ENCODE measurements at places on chromosomes 1 and 21.

GRCh38 chr21:20647607-20648006 is 350.6 kb upstream of the NCAM2 start:
- no peak for DNase-seq

GRCh38 chr21:32581732-32582131 is 3.6 kb downstream of the TCP10L start:
- no peak for DNase-seq

- DNase-seq, result no peak
Observed at GRCh38 chr21:42650441-42651421, 2.7 kb upstream of the PDE9A start.

- no peak for DNase-seq
Observed at GRCh38 chr1:209883341-209883971, 54.6 kb upstream of the SYT14 start.

GRCh38 chr1:244424649-244425334 is 26.9 kb downstream of the ADSS2 start:
- no peak for DNase-seq

DNA sequence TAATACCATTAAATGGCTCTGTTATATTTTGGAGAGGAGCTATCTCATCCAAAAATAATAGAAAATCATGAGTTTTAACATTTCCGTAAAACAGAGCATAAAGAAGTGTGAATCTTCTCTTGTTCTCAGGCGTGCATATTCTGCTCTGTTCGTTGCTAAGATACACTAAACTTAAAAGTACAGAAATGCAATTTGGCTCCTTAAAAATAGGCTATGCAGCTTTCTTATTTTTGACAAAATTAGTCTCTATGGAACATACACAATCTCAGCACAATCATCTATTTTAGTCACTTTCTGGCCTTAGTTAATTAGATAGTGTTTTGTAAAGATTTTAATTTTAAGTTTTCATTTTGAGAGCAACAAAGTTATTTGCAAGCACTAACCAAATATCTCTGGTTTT is 79.0 kb upstream of the USP25 start:
- no peak for DNase-seq

DNA sequence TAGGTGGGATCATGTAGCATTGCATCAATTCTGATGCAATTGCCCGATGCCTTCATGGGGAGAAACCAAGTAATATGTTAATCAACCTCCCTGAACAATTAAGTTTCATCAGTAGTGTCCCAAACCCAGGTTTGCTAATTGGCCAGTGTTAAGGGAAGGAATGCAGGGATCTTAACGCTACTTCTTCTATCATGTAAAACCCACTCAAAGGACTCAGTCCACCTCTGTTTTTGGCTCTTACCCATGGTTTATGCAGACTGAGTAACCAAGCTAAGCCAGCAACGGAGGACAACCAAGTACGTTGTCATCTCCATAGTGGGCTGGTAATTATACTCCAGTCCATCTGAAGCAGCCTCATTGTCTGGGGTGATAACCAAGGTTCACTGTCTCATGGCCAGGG is 203.0 kb upstream of the FMN2 start:
- DNase-seq, result no peak

- no peak for DNase-seq
Observed at GRCh38 chr1:59986516-59987310, 60.1 kb upstream of the CYP2J2 start.

Measured in CD4-positive, alpha-beta T cell treated with Interleukin-6 for 4 hours (primary cell).